A549 treated with AZD2906 at 1 μM for 4 hours (cell line): ENCODE measurements at places on chromosomes 1 and 21. TPM values are rescaled to one million over a fixed set of nuclear protein-coding genes. Genes with fewer than 3 reads are reported as not detected.

The OLIG2 gene
- total RNA-seq: 0.07 TPM in 1 of 5 replicates, not detected in the others

The ASAP3 gene
- 6.1 to 8.3 TPM (median 7.0 TPM) in 5 replicates for total RNA-seq

The KCNA3 gene
- not detected in 5 replicates for total RNA-seq

The CFHR4 gene
- total RNA-seq: not detected in 5 replicates

The ZNF644 gene
- 16.4 to 18.7 TPM (median 17.0 TPM) in 5 replicates for total RNA-seq

The RGL1 gene
- total RNA-seq: 0.61 to 0.81 TPM (median 0.71 TPM) in 5 replicates

The ACKR1 gene
- 0.10 to 0.12 TPM in 2 of 5 replicates, not detected in the others for total RNA-seq

The FAM3B gene
- not detected in 5 replicates for total RNA-seq

The CLEC20A gene
- not detected in 5 replicates for total RNA-seq

The FNDC5 gene
- total RNA-seq: 0.18 to 0.64 TPM (median 0.32 TPM) in 5 replicates

The CTTNBP2NL gene
- 4.8 to 7.4 TPM (median 6.7 TPM) in 5 replicates for total RNA-seq

The SLC6A9 gene
- total RNA-seq: 11.6 to 14.2 TPM (median 13.2 TPM) in 5 replicates

The S1PR1 gene
- 0.08 to 0.23 TPM (median 0.20 TPM) in 5 replicates for total RNA-seq

The PCAT6 gene
- 2.6 to 4.4 TPM (median 3.5 TPM) in 5 replicates for total RNA-seq

The CD160 gene
- total RNA-seq: 0.05 to 1.7 TPM in 2 of 5 replicates, not detected in the others

The HSD11B1 gene
- total RNA-seq: 0.33 to 0.60 TPM (median 0.38 TPM) in 5 replicates

The KIAA0040 gene
- 0.78 to 1.2 TPM (median 0.95 TPM) in 5 replicates for total RNA-seq

The BNIPL gene
- total RNA-seq: 0.04 to 0.16 TPM (median 0.15 TPM) in 5 replicates

The AMY1A gene
- total RNA-seq: not detected in 5 replicates

The DIRAS3 gene
- 0.78 to 1.3 TPM (median 1.2 TPM) in 5 replicates for total RNA-seq

The C1orf141 gene
- total RNA-seq: not detected in 5 replicates

The AVPR1B gene
- total RNA-seq: not detected in 5 replicates

The CD1E gene
- total RNA-seq: not detected in 5 replicates

The NDUFS2 gene
- 78.6 to 115 TPM (median 82.0 TPM) in 5 replicates for total RNA-seq

The CATSPERE gene
- total RNA-seq: 0.03 to 0.22 TPM (median 0.15 TPM) in 5 replicates

The KRTAP21-1 gene
- not detected in 5 replicates for total RNA-seq

The TEX38 gene
- total RNA-seq: not detected in 5 replicates

The C1orf174 gene
- 22.2 to 24.8 TPM (median 23.1 TPM) in 5 replicates for total RNA-seq

The SLC41A1 gene
- total RNA-seq: 19.0 to 27.2 TPM (median 19.7 TPM) in 5 replicates

The DDR2 gene
- total RNA-seq: 0.32 to 0.69 TPM (median 0.44 TPM) in 5 replicates

The TIE1 gene
- 0.06 to 0.12 TPM (median 0.08 TPM) in 4 of 5 replicates, not detected in the other for total RNA-seq

The OPRD1 gene
- 0.01 to 0.07 TPM (median 0.02 TPM) in 5 replicates for total RNA-seq

The S100A14 gene
- total RNA-seq: 0.23 to 0.66 TPM (median 0.46 TPM) in 5 replicates

The SV2A gene
- 0.06 to 0.15 TPM (median 0.10 TPM) in 5 replicates for total RNA-seq

The MROH9 gene
- total RNA-seq: not detected in 5 replicates

The WLS gene
- 15.1 to 19.8 TPM (median 15.3 TPM) in 5 replicates for total RNA-seq

The USH2A gene
- not detected in 5 replicates for total RNA-seq

The DCST2 gene
- 0.37 to 1.2 TPM (median 0.71 TPM) in 5 replicates for total RNA-seq

The PCSK9 gene
- 2.0 to 3.3 TPM (median 2.7 TPM) in 5 replicates for total RNA-seq

The GNB1 gene
- 173 to 208 TPM (median 198 TPM) in 5 replicates for total RNA-seq

The ITGB2 gene
- total RNA-seq: 0.48 to 0.85 TPM (median 0.84 TPM) in 5 replicates

The FCN3 gene
- total RNA-seq: not detected in 5 replicates

The CLCA1 gene
- not detected in 5 replicates for total RNA-seq

The KCNK2 gene
- 0.02 to 0.08 TPM (median 0.05 TPM) in 4 of 5 replicates, not detected in the other for total RNA-seq

The CRYAA gene
- 0.13 to 0.16 TPM in 2 of 5 replicates, not detected in the others for total RNA-seq

The FBLIM1 gene
- total RNA-seq: 19.2 to 31.4 TPM (median 27.5 TPM) in 5 replicates
